ENCODE measurements at places on chromosomes 16 and 17.

DNA sequence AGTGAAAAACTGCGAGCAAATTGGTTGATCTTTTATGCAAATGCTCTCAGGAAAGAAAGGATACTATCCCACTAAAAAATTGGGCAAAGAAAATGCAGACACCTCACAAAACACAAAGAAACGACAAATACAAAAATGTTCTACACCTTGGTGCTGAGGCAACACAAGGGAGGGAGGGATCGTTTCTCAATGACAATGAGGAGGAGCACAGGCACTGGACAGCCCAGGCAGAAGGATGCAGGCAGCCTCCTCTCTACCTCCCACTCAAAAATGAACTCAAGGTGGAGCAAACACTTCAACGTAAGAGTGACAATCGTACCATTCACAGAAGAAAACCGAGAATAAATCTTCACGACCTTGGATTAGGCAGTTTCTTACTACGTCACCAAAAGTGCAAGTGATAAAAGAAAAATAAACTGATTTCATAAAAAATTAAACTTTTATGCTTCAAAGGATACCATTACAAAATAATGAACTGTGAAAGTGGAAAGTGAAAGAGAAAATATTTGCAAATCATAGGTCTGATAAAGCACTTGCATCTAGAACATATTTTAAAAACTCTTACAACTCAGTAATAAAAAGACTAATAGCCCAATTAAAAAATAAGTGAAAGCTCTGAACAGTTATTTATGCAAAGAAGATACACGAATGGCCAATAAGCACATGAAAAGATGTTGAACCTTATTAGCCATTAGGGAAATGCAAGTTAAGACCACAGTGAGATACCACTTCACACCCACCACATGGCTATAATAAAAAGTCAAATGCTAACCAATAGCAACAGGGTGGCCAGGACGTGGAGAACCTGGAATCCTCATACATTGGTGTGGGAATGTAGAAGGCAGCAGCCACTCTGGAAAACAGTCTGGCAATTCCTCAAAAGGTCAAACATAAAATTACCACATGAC is 80.8 kb upstream of the TRAP1 start:
- no peak for DNase-seq

GRCh38 chr16:85935974-85936760 is 37.2 kb downstream of the IRF8 start:
- peak; percentile 52 for DNase-seq

DNA sequence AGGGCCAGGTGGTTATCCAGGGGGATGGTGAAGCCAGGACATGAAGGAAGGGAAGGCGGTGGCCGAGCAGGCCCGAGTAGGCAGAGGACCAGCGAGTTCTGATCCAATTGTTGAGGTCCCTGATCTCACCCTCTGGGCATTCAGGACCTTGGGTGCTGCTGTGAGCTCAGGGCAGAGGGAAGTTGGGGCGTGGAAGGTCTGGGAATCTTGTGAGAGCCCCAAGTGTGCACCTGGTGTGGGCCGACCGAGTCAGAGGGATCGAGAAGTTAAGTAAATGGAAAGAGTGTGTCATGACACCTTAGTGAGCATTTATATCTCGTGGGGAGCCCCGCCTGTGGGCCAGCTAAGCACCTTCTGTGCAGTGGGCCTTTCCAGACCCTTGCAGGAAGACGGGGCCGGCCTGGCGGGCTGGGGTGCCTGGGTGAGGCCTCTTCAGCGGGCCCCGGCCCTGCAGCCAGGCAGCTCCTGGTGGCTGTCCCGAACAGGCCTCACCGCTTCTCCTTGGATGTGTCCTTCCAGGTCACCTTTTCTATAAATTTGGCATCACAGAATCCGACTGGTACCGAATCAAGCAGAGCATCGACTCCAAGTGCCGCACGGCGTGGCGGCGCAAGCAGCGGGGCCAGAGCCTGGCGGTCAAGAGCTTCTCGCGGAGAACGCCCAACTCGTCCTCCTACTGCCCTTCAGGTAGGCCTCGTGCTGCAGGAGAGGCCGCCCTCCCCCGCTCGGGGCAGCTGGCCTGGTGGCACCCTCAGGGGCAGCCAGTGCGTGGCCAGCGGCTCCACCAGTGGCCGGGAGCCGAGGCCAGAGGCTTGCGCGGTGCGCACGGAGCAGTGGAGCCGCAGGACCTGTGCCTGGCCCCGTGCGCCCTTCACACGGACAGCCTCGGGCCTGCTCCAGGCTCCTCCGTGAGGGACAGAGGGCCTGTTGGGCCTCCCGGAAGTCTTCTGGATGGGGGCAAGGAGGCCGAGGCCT is 76.0 kb downstream of the BANP start:
- DNase-seq: no peak

- no peak for DNase-seq
These were observed 7.0 kb upstream of the NAGLU start for GRCh38 chr17:42529061-42529460.

DNA sequence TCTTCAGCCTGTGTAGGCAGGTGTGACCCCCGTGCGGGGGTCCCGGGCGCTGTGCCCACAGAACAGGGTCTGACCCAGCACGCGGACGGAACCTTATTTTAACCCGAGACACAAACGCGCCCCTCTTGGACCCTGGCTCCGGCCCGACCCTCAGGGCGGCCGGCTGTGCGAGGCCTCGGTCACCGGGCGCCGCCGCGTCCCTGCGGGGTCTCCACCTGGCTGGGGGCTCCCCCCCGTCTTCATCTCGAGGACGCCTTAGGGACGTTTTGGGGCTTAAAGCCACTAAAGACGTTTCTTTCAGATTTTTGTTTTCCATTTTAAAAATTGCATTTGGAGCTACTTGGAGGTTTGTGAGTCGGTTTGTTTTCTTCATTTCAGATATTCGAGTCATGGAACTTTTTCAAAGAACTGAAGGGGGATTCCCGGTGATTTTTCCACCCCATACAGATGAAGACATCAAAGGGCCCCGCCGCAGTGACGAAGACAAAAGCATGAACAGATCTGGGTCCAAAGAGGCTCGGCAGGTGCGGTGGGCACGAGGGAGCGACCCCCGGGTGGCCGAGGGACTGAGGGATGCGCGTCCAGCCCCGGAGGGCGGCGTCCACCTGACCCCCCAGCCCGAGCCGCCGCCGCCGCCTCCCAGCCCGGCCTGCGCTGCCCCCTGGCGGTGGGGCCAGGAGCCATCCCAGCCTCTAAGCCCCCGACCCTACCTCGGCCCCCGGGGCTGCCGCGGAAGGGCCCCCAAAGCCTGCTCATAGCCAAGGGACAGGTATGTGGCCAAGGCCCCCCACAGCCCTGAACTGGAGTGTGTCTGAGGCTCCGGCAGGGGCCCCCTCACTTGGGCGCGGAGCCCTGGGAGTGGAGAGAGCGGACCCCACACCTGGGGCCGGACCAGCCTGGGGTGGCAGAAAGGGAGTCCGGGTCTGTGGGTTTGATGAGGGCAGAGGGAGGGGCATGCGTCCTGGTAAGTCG is 3.8 kb upstream of the CD7 start:
- DNase-seq: no peak

DNA sequence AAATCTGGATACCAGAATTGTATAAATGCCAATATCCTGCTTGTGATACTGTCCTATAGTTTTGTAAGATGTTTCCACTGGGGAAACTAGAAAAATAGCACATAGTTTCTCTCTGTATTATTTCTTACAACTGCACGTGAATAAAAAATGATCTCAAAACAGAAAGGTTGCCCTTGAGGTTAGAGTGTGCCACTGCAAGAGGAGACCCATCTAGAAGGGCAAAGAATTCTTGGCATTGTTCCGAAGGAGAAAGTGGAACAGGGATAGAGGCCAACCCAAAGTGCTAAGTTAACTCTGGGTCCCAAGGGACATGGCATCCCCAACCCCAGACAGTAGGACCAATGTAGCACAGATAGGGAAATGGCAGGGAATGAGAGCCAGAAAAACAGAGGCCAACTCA is 477.5 kb upstream of the HSBP1 start:
- no peak for DNase-seq

DNA sequence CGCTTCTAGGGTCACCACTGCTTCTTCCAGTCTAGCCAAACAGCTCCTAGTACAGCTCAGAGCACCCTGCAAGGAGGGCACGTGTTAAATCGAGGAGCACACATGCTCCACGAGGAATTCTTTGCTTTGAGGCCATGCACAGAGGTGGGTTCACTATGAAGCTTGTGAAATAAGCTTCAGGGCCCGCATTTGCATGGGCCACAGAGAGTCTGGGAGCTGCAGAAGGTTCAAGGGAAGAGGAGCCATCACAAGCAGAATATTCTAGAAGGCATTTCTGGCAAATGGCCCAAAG is 55.3 kb downstream of the MYH13 start:
- no peak for DNase-seq

DNA sequence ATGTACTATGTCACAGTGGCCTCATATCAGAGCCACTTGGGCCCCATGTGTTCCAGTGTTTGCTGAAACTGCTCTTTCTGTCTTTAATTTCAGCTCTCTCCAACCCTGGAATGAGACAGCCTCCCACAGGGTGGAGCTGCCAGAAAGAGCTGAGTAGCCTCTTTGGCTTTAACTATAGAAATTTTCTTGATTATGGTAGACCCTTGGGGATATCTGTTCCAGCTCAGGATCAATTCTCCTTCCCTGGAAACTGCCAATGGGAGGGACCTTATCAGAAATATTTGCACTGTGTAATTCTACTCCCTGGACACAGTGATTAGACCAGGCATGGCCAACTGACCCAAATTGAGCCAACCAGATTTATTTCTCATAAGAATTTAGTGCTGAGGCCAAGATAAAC is 39.0 kb upstream of the KDM8 start:
- no peak for DNase-seq

- DNase-seq: no peak
These were observed 902 bp downstream of the GHDC start for GRCh38 chr17:42193216-42193968.

GRCh38 chr17:17325228-17325627 is 22.1 kb downstream of the NT5M start:
- no peak for DNase-seq

GRCh38 chr16:31038993-31039392 is 5.6 kb downstream of the STX4 start:
- no peak for DNase-seq

All from activated T-helper 1 cell treated with anti-CD3 and anti-CD28 coated beads, Interleukin-2, amount 50 U/mL, for 16 hours (primary cell).